Naive B cell (primary cell): ENCODE measurements at places on chromosomes 6 and 20. TPM values are rescaled to one million over a fixed set of nuclear protein-coding genes. Genes with fewer than 3 reads are reported as not detected.

The TENT5A gene
- polyA plus RNA-seq, result 12.2 TPM

The TGM3 gene
- not detected for polyA plus RNA-seq

The SLC26A8 gene
- not detected for polyA plus RNA-seq

The CDKN1A gene
- 63.7 TPM for polyA plus RNA-seq

The BPIFB1 gene
- polyA plus RNA-seq, result not detected

The KHDC1L gene
- not detected for polyA plus RNA-seq

The NOX3 gene
- not detected for polyA plus RNA-seq

The TCF15 gene
- not detected for polyA plus RNA-seq

The SUMO4 gene
- 1.6 TPM for polyA plus RNA-seq

DNA sequence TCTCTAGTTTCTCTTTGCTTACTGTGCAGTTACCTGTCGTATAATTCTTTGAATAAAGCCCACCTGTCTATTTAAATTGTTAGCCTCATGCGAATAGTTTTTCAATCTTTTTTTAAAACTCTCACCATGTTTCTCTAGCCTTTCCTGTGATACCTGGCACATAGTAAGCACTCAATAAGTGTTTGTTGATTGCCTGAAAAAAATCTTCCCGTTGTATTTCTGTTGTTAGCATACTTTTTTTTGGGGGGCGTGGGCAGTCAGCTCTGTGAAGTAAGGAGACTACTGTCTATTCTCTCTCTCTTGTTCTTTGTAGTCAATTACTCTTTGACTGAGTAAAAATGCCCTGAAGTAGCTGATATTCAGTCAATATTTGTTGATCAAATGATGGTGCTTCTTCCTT is 205.8 kb downstream of the CDKAL1 start:
- no peak for DNase-seq

DNA sequence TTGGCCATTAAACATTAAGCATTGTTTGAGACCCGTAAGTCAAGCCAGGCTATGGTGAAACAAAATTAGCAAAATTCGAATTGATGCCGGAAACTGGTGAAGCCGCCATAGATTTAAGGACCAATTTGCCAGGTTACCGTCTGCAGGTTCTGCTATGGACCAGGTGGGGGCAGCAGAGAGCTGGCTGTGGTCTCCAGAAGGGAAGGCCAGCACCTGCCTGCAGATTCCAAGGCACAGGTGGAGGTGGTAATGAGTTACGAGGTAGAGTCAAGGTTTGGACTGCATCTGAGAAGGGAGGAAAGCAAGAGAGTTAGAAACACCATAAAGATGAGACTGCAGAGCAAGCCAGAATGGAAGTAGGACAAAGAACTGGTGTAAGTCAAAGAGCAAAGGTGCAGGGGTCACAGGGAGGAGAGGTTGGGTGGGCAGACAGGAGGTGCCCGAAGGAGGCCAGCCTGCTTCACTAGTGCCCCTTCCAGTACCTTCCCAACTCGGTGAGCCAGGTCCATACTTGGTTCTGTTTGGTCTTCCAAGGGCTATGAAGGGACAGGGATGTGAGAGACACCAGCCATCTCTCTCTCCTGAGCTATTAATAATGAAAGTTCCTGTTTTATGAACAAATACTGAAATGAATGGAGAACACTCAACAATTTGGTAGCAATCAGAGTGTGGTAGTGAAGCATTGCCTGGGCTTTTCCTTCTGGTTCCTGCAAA is 131.6 kb upstream of the ESR1 start:
- DNase-seq, result peak; percentile 28

DNA sequence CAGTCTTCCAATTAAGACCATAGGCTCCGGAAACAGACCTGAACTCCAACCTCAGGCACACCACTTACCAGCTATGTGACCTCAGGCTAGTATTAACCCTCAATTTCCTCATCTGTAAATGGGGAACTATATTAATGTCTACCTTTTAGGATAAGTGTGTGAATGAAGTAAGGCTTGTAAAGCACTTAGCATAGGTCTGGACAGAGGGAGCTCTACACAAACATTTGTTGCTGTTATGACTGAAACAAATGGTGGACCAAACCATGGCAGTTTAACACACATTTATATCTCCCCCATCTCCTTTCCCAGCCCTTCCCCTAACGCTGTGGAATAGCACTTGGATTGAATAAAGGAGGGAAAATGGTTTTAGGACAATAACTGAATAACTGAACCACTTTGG is 48.7 kb downstream of the TSHZ2 start:
- no peak for DNase-seq

DNA sequence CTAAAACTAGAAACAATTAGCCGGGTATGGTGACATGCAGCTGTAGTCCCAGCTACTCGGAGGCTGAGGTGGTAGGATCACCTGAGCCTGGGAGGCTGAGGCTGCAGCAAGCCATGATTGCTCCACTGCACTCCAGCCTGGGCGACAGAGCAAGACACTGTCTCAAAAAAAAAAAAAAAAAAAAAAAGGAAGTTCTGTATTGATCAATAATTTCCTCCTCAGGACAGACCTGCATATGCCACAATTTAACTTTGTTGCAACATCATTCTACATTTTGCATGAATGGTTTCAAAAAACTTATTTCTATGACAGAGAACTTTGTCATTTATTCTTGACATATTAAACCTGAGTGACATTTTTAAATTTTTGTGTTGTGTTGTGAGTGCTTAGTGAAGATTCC is 5.5 kb downstream of the DNAJC5 start:
- DNase-seq, result no peak

DNA sequence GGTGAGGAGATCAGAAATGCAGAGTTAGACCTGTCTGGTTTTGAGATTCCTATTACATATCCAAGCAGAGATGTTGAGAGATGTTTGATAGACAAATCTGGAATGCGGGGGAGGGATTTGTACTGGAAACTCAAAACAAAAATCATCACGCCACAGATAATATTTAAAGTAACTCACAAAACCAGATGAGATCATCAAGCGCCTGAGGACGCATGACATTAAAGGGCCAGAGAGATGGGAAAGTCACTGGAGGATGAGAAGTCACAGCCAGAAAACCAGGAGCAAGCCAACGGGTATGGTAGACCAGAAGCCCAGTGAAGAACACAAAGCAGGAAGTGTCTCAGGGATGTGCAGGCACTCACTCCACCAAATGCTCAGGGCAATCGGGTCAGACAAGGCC is 87.7 kb downstream of the DLL1 start:
- DNase-seq, result no peak

DNA sequence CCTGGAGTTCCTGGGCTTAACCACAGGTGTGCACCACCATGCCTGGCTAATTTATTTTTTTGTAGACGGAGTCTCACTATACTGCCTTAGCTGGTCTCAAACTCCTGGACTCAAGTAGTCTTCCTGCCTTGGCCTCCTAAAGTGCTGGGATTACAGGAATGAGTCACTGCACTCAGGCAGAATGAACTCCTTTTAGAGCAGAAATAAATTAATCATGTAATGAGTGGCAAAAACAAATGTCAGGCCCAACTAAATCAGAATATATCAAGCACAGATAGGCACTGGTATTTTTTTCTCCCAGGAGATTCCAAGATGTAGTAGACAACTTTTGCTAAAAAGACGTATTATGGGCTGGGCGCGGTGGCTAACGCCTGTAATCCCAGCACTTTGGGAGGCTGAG is 2.6 kb downstream of the RPS10 start:
- DNase-seq, result no peak

GRCh38 chr6:18488004-18488403 is 100.9 kb downstream of the RNF144B start:
- DNase-seq, result no peak

DNA sequence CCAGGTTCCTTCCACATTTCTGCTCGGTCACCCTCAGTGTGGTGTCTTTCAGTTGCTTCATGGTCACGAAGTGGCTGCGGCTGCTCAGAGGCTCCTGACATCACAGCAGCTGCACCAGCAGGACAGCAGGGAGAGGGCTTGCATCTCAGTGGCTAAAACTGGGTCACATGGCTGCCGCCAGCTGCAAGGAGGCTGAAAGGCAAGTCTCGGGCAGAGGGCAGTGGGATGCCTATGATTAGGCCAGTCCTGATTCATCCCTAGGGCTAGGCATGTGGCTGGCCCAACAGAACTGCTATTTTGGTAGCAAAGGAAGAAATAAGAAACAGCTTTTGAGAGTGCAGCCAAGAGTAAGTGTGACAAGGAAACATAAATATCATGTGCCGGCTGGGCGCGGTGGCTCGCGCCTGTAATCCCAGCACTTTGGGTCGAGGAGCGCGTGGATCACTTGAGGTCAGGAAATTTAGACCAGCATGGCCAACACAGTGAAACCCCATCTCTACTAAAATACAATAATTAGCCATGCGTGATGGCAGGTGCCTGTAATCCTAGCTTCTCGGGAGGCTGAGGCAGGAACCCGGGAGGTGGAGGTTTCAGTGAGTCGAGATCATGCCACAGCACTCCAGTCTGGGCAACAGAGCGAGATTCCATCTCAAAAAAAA is 46.6 kb downstream of the RBM38 start:
- no peak for DNase-seq

DNA sequence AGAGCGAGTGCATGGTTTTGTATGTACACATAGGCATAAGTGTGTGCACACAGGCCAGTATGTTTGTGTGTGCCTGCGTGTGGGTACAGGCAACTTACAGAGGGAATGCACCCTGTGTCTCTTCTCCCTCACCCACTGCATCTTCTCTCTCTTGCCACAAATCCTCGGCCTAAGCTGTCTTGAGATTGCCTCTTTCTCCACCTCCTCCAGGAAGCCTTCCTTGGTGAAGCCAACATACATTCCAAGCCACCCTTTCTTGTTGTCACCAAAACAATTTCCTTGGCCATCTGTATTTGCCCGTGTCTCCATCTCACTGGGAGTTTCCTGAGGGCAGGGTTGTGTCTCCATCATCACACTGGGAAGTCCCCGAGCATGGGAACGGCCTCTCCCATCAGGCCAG is 29.8 kb upstream of the MLN start:
- no peak for DNase-seq

DNA sequence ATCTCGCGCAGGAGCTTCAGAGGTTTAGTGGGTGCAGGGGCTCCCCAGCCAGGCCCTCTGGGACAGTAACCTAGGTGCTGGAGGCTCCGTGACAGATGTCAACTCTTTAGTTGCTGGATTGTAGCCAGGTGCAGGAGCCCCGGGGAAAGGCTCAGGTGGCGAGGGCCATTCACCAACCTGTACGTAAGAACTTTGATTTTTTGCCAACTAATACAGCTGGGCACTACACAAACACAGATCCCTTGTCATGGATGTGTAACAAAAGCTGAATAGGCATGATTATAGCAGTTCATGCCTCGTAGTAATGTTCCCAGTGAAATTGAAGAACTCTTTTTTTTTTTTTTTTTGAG is 82.6 kb downstream of the CDC5L start:
- no peak for DNase-seq

GRCh38 chr6:55868771-55869479 is 6.5 kb downstream of the BMP5 start:
- no peak for DNase-seq
